Vagina (tissue), 2 donors: ENCODE measurements at places on chromosomes 12 and 14.

DNA sequence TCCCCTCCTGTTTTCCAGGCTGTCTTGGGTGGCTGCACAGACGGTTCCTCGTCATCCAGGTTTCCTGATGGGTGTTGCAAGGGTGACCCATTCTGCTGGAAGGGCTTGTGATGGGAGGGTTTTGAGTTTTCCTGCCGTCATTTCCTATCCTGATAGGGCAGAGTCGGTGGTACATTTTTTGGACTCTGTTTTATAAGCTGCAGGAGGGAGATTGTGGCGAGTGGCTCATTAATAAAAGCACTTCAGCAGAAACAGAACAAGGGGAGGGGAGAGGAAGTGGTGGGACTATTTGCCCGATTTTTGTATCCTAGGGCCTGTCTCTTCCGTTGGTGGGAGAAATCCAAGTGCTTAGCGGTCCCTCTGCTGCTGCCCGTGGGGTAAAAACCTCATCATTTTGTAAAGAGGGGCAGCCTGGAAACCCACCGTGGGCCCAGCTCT, 40.0 kb downstream of the TSPAN9 start:
- H3K4me1 ChIP-seq = peaks cover 48% of the 10 kb centered on the region
- no peaks in the 10 kb centered on the region for H3K36me3 ChIP-seq
- H3K27me3 ChIP-seq = no peaks in the 10 kb centered on the region
- peak overlapping the region; percentile 54 for H3K27ac ChIP-seq
- no peak overlapping the region for H3K4me3 ChIP-seq

- peak; percentile 85 for DNase-seq
- peak overlapping the region; percentile 76 for H3K4me3 ChIP-seq
- no peaks in the 10 kb centered on the region for H3K36me3 ChIP-seq
- peak overlapping the region; percentile 94 for H3K27ac ChIP-seq
These were observed 1.4 kb downstream of the LRFN5 start for GRCh38 chr14:41607966-41608663.

DNA sequence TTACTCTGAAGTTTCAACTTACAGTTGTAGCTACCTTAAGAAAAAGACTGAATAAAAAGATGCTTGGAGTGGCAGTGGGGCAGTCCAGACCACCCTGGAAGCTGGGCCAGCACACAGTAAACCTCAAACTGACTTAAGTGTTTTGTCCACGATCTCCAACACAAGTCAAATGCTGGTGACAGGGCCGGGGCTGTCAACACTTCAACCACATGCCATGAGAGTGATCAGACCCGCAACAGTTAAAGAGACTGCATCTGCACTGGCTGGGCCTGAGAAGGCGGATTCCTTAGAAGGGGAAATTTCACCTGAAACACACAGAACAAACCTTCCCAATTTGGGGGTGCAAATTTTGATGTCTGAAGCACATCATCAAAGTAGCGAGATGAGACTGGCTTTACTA, 223.5 kb upstream of the CAND1 start:
- no peak overlapping the region for H3K27ac ChIP-seq
- no peak for DNase-seq
- H3K27me3 ChIP-seq = no peaks in the 10 kb centered on the region

- H3K4me3 ChIP-seq = no peak overlapping the region
- no peak for DNase-seq
- H3K27ac ChIP-seq = no peak overlapping the region
- H3K27me3 ChIP-seq = no peaks in the 10 kb centered on the region
These were observed 8.0 kb downstream of the KRT82 start for GRCh38 chr12:52398176-52398575.

DNA sequence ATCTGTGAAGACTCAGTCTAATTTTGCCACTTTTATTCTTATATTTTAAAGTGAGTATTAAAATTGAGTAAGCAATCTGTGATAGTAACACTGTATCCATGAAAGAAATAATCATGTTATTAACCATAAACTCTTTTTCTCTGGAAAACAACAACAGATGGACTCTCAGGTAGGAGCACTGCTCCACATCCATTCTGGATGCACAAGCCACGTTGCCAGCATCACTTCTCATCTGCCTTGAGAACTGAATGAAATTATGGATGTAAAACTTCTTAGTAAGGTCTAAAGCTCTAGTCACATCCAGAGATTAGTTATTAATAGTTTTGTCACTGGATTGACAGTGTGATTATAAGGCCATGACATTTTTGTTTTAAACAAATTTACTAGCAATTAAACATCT, 489.1 kb upstream of the SYT1 start:
- no peak overlapping the region for H3K27ac ChIP-seq
- H3K27me3 ChIP-seq = no peaks in the 10 kb centered on the region
- H3K4me1 ChIP-seq = no peaks in the 10 kb centered on the region
- H3K4me3 ChIP-seq = no peak overlapping the region

- no peak overlapping the region for H3K27ac ChIP-seq
- no peaks in the 10 kb centered on the region for H3K36me3 ChIP-seq
- DNase-seq = no peak
- H3K4me3 ChIP-seq = no peak overlapping the region
- no peaks in the 10 kb centered on the region for H3K27me3 ChIP-seq
These were observed 227.7 kb upstream of the HMGA2 start for GRCh38 chr12:65596514-65597091.

DNA sequence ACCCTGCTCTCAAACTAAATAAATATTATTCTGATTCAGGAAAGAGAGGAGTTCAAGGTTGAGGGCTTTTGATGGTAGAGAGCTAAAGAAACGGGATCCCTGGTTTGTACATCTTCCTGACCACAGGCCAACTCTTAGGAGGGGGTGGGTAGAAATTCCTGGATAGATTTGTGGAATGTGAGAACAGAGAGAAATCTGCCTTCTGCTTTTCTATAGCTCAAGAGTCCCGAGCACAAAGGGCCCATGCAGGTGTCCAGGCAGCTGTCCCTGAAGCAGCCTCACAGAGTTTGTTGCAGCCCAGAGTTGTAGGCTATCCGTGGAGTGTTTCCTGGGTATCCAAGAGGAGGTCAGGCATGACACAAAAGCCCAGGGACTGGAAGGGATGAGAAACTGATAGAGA, 198.6 kb downstream of the BCAT1 start:
- H3K36me3 ChIP-seq = no peaks in the 10 kb centered on the region
- no peak for DNase-seq
- H3K27me3 ChIP-seq = no peaks in the 10 kb centered on the region
- H3K27ac ChIP-seq = no peak overlapping the region

DNA sequence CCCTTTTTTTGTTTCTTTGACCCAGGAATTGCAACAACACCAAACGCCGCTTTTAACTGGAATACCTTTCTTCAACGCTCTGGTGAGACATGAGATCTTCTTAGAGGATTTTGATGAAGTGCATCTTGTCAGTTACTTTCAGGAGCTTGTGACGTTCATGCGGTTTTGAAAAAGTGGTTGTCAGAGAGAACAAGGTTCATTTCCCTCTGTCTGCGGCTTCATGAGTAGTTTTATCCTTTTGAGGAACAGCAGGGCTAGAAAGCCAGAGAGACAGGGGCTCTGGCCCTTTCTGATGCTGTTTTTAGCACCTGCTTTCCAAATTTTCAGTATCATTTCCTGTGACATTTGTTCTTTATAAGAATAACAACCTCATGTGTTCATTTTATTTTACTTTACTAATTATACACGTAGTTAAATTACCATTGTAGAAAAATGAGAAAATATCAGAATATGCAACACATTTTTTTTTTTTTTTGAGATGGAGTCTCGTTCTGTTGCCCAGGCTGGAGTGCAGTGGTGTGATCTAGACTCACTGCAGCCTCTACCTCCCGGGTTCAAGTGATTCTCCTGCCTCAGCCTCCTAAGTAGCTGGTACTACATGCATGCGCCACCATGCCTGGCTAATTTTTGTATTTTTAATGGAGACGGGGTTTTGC, 61.8 kb downstream of the GLT1D1 start:
- H3K36me3 ChIP-seq = no peaks in the 10 kb centered on the region
- no peak overlapping the region for H3K4me3 ChIP-seq
- no peaks in the 10 kb centered on the region for H3K27me3 ChIP-seq
- H3K27ac ChIP-seq = no peak overlapping the region

GRCh38 chr12:31629756-31630732, 29.4 kb upstream of the ETFBKMT start:
- H3K36me3 ChIP-seq = no peaks in the 10 kb centered on the region
- no peak for DNase-seq
- H3K27ac ChIP-seq = no peak overlapping the region
- no peaks in the 10 kb centered on the region for H3K27me3 ChIP-seq
- peaks cover 11% of the 10 kb centered on the region for H3K4me1 ChIP-seq
- H3K4me3 ChIP-seq = no peak overlapping the region

DNA sequence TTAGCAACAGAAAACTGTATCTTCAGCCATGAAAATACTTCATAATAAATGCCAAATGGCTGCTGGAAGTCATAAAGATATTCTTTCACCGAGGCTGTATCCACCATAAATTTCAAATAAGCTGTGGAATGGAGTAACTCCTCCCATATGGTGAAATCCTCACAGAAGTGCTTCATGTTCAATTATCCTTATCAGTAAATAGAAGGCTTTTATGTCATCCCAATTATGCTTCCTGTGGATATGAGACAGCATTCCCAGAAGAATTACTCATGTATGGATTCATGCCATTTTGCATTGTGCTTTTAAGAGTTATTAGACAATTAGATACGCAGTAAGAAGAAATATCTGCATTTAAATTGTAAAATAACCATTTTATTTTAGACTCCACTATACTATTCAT, 99.0 kb downstream of the RTN1 start:
- DNase-seq = no peak
- no peaks in the 10 kb centered on the region for H3K36me3 ChIP-seq
- H3K27ac ChIP-seq = no peak overlapping the region
- no peaks in the 10 kb centered on the region for H3K4me1 ChIP-seq

DNA sequence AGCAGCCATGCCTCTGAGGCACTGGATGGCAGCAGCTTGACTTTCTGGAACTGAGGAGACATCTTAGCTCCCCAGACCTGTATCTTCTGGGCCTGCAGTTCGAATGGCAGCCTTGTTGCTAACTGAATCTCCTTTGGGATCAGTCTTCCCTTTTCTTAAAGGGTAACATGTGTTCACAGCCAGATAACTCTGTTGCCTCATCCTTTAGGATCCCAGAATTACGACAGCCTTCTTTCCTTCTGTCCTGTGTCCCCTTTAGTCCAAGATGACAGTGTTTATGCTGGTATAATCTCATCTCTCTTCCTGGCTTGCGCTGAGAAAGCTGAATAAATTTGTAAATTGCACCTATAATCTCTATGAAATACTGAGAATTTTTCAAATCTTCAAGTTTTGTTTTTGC, 9.1 kb upstream of the ERC1 start:
- H3K27ac ChIP-seq = no peak overlapping the region
- H3K4me3 ChIP-seq = no peak overlapping the region
- H3K36me3 ChIP-seq = no peaks in the 10 kb centered on the region
- no peaks in the 10 kb centered on the region for H3K27me3 ChIP-seq
- H3K4me1 ChIP-seq = no peaks in the 10 kb centered on the region

DNA sequence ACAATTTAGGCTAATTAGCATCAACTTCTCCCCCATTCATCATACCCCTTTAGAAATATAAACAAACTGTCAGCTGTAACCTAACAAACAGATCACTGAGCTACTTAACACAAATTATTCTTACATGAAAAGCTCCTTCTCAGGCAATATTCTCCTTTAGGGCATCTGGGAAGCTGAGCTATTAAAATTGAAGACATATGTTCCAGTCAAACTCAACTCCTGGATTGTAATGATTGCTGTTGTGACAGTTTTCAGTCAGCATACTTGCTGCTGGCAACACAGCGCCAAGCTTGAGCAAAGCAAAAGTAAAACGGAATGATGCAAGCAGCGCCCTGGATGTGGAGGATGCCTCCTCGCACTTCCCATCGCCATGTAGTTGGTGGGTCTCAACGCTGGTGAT, 82.4 kb downstream of the SLC25A21 start:
- H3K36me3 ChIP-seq = no peaks in the 10 kb centered on the region
- H3K4me1 ChIP-seq = no peaks in the 10 kb centered on the region
- no peak overlapping the region for H3K27ac ChIP-seq
- H3K4me3 ChIP-seq = no peak overlapping the region
- no peak for DNase-seq

- no peaks in the 10 kb centered on the region for H3K36me3 ChIP-seq
- no peak for DNase-seq
- H3K4me3 ChIP-seq = no peak overlapping the region
- no peaks in the 10 kb centered on the region for H3K27me3 ChIP-seq
- H3K4me1 ChIP-seq = no peaks in the 10 kb centered on the region
- H3K27ac ChIP-seq = no peak overlapping the region
These were observed 143.9 kb downstream of the SYNE2 start for GRCh38 chr14:63996625-63997220.

DNA sequence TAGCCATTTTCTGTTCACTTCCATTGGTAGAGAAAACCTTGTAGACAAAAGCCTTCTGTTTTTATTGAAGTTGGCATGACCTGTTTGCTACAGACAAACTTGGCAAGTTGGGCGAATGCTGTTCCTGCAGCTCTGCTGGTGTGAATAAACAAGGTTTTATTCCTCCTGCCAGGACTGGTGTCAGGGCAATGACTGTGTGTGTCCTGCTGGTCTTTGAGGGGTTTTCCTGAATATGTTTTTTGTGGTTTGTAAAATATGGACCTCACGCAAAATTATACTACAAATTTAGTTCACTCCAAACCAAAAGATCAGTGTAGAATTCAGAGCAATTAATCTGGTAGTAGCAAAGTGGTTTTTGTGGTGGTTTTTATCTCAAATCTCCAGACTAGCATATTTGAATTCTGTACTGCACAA, 140.8 kb downstream of the ERC1 start:
- DNase-seq = no peak
- no peaks in the 10 kb centered on the region for H3K36me3 ChIP-seq
- H3K27me3 ChIP-seq = no peaks in the 10 kb centered on the region
- no peak overlapping the region for H3K4me3 ChIP-seq
- no peaks in the 10 kb centered on the region for H3K4me1 ChIP-seq

DNA sequence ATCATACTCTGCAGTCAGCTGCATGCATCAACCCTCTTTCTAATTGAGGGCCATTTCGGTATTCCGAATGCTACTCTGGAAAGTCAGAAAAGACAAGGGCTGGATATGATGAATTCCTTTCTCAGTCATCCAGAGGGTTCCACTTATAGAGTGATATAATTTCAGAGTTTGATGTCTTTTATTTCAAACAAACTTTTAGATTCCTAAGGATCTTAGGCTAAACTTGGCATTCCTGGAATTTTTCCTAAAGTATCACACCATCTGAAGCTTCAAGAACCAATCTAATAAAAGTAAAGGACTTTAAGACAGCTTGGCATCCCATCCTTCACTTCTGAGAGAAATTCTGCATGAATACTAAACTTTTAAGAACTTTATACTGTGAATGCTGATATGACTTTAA, 69.3 kb upstream of the KCNJ8 start:
- no peaks in the 10 kb centered on the region for H3K27me3 ChIP-seq
- no peak overlapping the region for H3K4me3 ChIP-seq
- H3K36me3 ChIP-seq = peaks cover 3% of the 10 kb centered on the region
- no peak for DNase-seq
- H3K27ac ChIP-seq = no peak overlapping the region
- H3K4me1 ChIP-seq = no peaks in the 10 kb centered on the region

DNA sequence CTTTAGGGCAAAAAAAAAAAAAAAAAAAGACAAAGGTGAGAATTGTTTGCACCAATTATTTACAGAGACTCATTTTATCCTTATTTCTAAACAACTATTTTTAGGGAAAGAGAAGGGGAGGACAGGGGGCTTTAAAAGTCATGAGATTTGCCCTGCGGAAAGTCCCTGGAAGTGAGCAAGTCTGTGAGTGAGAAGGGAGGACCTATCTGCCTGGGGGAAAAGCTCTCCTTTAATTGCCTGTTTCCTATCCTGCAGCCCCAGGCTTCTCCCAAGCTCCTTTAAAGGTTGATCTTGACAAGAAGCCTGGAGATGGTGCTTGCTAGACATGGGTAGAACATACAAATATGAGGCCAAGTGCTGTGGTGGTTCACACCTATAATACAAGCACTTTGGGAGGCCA, 8.3 kb upstream of the CHST11 start:
- H3K36me3 ChIP-seq = no peaks in the 10 kb centered on the region
- no peaks in the 10 kb centered on the region for H3K4me1 ChIP-seq
- H3K27ac ChIP-seq = no peak overlapping the region
- no peaks in the 10 kb centered on the region for H3K27me3 ChIP-seq
